ENCODE measurements at places on chromosomes 7 and 10.

GRCh38 chr10:89591111-89591795 is 53.8 kb downstream of the PANK1 start:
- no peak for DNase-seq

GRCh38 chr10:48253970-48254657 is 20.4 kb downstream of the FRMPD2 start:
- no peak for DNase-seq

GRCh38 chr7:15011289-15011688 is 108.7 kb upstream of the DGKB start:
- no peak for DNase-seq

GRCh38 chr7:150722431-150722931 is 6.1 kb downstream of the GIMAP1 start:
- DNase-seq, result no peak

GRCh38 chr10:132326925-132327324 is 5.1 kb upstream of the LRRC27 start:
- peak; percentile 61 for DNase-seq

- DNase-seq, result no peak
Observed at GRCh38 chr7:48180981-48181380, 9.7 kb downstream of the ABCA13 start.

- no peak for DNase-seq
Observed at GRCh38 chr7:81081616-81082015, 162.8 kb upstream of the SEMA3C start.
